ENCODE measurements at places on chromosomes 1 and 21.

GRCh38 chr1:21216835-21217811 is 40.4 kb upstream of the EIF4G3 start:
- peak; percentile 60 for DNase-seq

DNA sequence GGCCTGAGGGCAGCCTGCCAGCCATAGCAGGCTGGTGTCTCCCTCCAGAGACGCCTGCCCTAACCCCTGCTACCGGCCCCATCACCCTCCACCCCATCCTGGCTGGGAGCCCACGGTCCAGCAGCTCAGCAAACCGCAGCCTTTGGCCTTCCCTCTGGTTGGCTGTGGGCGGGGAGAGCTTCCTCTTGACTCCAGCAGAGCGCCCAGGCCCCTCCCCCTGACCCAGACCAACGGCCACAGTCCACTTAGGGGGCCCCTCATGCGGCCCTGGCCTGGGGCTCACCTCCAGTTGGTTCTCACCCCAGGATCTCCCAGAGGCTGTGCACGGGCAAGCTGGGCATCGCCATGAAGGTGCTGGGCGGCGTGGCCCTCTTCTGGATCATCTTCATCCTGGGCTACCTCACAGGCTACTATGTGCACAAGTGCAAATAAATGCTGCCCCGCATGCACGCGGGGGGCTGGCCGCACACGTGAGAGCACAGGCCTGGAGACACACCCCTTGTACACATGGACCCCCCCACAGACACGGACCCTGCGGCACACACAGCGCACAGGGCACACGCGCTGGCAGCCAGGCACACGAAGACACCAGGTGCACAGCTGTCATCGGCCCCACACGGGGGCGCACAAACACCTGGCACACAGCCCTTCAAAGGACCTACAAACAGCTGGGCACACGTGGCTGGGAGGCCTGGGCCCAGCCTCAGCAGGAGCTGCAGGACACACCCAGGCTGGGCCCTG is 3.1 kb downstream of the SMIM1 start:
- peak; percentile 84 for DNase-seq

GRCh38 chr21:40315626-40316025 is 448.4 kb downstream of the PCP4 start:
- no peak for DNase-seq

DNA sequence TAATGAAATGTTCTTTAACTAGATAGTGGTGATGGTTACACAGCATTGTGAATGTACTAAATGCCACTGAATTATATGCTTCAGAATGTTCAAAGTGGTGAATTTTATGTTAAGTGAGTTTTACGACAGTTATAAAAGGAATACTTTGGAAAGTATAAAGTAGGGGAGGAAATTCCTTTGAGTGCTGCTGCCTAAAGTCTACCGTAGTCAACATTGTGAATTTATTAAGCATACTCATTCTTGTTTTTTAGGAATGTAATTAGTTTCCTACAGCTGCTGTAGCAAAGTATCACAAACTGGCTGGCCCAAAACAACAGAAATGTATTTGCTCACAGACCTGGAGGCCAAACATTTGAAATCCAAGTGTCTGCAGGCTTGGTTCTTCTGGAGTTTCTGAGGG is 73.0 kb downstream of the SWT1 start:
- DNase-seq, result no peak

- DNase-seq, result no peak
Observed at GRCh38 chr1:111704776-111705175, 34.4 kb downstream of the INKA2 start.

DNA sequence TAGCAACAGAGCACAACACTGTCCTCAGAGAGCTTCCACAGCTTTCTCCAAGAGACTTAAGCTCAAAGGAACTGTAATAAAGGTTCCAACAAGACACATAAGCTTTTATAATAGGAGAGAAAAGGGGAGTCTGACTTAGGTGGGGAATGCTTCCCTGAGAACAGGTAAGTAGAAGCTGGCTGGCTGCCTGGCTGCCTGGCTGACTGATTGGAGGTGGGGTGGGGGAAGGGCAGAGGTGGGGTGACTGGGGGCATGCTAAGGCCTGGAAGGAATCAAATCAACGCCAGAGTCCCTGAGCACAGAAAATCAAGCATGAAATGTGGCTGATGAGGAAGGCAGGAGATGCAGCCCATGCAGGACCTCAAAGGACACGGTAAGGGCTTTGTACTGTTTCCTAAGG is 45.8 kb downstream of the DMAP1 start:
- DNase-seq, result no peak

DNA sequence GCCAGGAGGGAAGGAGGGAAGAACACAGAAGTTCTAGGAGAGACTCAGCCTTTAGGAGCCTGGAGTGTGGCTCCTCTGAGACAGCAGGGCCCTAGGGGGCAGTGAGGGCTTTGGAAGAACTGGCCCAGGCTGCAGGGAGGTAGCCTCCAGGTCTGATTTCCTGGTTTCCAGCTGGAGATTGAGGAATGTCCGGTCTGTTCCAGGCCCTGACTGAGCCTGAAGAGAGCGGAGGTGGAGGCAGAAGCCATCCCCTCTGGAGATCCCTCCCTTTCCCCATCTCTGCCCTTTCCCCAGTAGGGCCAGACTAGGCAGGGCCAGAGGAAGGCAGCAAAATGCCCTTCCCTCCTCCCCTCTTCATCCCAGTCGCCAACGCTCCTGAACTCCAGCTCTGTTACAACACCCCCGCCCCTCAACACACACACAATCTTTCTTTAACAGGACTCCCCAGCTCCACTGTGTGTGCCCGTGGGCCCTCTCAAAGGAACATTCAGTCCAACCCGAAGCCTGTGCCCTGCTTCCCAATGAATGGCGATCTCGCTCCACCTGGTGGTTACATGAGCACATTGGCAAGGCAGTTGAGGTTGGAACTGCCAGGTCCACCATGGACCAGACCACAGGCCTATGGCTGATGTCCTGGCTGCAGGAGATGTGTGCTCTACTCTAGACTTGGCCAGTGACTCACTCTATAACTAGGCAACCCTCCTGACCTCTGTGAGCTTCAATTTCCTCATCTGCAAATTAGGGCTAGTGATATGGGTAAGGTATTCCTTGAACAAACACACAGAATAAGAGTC is 32.0 kb downstream of the MAP7D1 start:
- peak; percentile 93 for DNase-seq

DNA sequence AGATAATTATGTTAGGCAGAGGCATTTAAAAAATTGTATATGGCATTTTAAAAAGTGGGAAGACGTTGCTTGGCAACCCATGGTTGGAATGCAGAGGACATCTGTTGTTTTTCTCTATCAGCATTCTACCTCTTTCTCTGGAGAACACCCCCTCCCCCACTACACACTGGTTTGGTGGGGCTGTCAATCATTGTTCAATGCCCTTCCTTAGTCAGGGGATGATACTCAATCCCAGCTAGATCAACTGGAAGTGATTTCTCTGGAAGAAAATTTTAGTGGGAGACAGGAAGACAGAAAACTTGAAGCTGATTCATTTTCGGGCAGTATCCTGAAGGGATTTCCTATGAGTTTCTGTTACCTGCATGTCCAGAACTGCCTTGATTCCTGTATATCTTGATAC is 35.7 kb upstream of the CAP1 start:
- DNase-seq, result no peak
